CD8-positive, alpha-beta memory T cell (primary cell): ENCODE measurements at places on chromosomes 16 and 17.

- no peak for DNase-seq
Measured at GRCh38 chr17:21085707-21086106, 41.1 kb upstream of the DHRS7B start.

- no peak for DNase-seq
Measured at GRCh38 chr17:41332239-41332638, 16.7 kb upstream of the KRTAP17-1 start.

GRCh38 chr17:12618557-12618956 lies 47.1 kb upstream of the MYOCD start:
- DNase-seq = no peak

DNA sequence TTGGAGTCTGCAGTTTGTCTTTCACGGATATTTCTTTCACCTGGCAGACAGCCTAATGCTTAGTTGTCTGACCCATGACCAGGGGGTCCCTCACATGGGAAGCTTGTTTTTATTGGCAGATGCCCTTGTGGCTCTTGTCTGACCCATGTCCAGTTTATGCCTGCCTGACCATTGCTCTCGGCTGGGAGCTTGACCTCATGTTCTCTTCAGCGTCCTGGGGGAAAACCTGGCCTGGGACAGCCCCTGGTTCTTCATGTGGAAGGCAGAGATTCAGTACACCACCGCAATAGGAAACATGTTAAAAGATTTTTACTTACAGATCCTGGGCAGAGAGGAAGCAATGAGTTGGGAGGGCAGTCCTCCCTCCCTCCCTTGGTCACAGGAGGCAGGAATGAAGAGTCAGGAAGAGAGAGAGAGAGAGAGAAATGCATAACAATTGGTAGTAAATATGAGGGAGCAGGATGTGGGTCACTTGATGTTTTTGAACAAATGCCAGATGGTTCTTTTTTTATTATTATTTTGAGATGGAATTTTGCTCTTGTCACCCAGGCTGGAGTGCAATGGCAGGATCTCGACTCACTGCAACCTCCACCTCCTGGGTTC lies 302.7 kb upstream of the MYOCD start:
- DNase-seq = no peak

GRCh38 chr17:34024806-34025551 lies 230.1 kb upstream of the CCL2 start:
- DNase-seq = no peak

DNA sequence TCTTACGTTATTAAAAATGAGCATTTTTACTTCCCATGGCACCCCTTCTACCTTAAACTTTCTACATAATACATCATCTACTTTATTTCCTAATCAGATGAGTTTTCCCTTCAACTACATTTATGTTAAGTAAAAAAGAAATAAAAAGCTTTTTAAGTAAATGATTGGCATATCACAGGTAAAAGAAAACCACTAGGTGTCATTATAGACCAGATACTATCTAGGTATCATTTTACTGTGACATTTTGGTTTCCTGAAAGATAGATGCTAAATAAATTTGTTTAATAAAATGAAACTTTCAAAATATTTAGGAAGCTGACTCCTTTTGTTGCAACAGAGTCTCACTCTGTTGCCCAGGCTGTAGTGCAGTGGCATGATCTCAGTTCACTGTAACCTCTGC lies 3.8 kb upstream of the CMTM1 start:
- DNase-seq = no peak

DNA sequence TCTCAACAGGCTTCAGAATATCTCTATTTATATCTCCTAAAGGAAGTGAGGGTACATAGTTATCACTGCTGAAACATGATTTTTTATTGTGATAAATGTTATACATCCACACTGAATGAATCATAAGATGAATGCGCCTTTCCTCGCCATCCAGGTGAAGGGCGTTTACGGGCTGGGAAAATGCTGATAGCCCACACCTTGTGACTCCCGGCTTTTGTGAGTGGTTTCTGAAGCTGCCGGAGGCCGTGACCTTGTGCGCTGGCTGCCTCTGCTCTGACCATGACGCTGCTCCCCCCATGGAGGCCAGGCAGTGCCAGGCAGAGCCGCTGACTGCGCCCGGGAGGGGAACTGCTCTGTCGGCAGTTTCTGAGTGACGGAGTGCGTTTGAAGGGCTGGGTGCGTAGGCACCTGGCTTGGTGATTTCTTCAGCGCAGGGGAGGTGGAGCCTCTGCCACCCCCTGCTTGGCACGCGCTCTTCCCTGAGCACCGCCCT lies 97.2 kb downstream of the RAP1GAP2 start:
- no peak for DNase-seq

- no peak for DNase-seq
Measured at GRCh38 chr17:21378553-21378952, 2.4 kb downstream of the KCNJ12 start.

DNA sequence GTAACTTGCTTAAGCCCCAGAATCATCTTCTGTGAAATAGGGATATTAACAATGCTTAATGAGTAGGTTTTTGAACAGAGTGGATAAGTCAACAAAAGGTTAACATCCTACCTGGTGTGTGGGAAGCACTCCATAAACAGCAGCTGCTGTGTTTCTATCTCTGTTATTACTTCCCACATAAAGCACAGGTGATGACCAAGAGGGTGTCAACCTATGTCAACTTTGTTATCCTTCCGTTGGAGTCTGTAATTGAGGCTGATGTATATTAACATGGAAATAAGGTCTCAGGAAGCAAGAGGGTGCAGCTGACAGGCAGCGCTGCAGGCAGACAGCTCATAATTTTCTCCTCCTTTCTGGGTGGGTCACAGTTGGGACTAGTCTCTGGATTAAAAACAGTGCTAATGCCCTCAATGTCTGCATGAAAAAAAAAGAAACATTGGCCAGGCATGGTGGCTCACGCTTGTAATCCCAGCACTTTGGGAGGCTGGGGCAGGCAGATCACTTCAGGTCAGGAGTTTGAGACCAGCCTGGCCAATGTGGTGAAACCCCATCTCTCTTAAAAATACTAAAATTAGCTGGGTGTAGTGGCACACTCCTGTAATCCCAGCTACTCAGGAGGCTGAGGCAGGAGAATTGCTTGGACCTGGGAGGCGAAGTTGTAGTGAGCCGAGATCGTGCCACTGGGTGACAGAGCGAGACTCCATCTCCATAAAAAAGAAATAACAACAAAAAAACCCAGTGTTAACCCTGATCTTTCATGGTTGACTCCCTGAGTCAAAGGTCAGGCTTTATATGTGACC lies 269.6 kb downstream of the SNX29 start:
- DNase-seq = no peak

DNA sequence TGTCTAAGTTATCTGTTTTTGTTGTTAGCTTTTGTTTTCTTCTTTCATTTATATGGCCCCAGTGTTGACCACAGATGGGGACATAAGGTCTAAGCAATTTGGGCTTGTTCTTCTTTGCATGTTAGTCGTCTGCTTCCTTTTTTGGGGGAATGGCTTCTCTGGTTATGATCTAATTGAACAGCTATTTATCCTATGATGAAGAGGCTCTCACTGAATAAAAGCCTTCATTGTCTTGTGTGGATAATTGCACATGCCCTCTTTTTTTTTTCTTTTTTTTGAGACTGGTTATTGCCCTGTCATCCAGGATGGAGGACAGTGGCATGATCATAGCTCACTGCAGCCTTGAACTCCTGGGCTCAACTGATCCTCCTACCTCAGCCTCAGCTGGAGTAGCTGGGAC lies 13.7 kb downstream of the SMARCE1 start:
- DNase-seq = no peak

DNA sequence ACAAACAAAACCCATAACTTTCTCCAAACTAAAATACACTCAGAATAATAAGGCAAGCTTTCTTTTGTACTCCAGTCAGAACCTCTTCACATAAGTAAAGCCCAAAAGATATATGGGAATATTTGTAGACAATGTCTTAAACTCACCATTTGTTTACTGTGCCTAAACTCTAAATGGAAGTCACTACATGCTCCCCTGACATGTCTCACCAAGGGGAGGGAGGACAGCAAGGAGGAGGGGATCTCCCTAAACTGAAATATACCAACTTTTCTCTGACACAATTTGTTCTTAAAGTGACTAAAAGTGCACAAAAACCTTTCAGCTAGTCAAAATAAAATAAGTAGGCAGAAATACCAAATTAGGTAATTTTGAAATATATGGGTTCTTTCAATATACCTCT lies 38.5 kb downstream of the GRB7 start:
- DNase-seq = no peak

DNA sequence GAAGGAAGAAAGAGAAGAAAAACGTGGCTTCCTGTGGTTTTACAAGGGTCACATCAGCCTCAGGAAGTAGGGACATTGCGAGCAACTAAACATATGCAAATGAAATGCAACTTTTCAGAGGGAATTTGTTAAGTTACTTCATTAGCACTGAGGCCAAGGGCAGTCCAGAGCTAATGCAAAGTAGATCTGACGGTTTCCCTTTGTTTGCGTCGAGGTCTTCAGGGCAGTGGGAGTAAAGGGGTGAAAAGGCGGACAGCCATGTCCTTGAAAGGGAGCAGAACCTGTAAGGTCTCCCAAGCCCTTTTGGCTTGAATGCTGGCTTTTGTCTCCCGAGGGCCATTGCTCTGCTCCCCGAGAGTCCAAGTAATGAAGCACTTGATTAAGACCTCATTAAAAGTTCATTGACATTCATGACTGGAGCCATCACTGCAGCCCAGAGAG lies 85.0 kb downstream of the PMP22 start:
- DNase-seq = no peak

GRCh38 chr17:18129041-18129502 lies 20.5 kb downstream of the MYO15A start:
- no peak for DNase-seq

- DNase-seq = no peak
Measured at GRCh38 chr17:17913695-17914332, 58.4 kb downstream of the TOM1L2 start.

GRCh38 chr17:70622368-70623260 lies 453.3 kb downstream of the KCNJ2 start:
- no peak for DNase-seq

GRCh38 chr16:51392521-51393187 lies 241.6 kb upstream of the SALL1 start:
- no peak for DNase-seq

DNA sequence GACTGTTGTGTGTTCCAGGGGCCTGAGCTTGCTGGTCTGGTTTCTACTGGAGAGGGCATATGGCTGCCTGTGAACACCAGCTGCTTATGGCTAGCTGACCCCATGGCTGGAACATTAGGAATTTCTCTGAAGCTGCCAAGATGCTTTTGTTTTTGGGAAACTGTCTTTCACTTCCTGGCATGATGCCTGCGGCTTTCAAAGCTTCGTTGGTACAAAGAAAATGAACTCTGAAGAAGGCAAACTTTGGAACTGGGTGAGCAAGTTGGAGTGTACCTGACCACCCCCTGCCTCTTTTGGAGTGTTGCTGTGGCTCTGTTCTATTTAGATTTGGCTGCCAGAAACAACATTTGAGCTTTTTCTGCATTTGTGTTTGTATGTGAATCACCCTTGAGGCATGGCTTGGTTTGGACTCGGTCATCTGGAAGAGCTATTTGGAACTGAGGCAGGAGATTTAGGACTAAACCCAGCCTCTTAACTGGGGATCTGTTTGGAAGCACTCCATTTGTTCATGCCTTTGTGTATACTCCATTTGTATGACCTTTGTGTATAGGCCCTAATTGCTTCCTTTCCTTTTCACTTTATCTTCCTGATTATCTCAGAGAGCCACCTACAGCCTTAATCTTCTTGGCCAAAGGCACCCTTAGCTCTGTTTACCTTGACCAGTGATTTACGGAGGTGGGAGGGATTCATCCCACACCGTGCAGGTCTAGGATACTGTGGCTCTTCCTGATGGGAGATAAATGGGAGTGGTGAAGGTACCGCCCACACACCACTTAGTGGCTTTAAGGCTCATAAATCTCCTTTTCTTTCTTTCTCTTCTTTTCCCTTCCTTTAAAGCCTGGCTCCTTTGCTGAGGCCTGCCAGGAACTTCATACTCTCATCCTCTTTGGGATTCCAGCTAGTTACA lies 7.3 kb upstream of the CPHXL start:
- DNase-seq = no peak

GRCh38 chr17:78315355-78316114 lies 44.3 kb downstream of the SOCS3 start:
- no peak for DNase-seq

DNA sequence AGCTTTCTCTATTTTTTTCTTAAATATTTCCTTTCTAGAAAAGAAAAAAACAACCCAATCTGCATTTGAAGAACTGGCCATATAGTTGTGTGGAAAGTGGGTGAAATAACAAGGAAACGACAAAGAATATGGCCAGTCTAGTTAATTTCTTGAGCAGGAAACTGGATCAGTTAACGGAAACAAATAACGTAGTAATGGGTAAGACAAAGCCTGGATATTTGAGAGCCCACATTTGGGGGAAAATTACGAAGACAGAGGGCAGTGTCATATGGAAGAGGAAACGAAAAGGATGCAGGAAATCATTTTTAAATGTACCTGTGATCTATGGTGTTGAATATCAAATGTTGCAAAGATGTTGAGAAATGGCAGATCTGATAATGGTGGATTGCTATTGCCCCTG lies 78.6 kb downstream of the HS3ST3A1 start:
- DNase-seq = no peak

DNA sequence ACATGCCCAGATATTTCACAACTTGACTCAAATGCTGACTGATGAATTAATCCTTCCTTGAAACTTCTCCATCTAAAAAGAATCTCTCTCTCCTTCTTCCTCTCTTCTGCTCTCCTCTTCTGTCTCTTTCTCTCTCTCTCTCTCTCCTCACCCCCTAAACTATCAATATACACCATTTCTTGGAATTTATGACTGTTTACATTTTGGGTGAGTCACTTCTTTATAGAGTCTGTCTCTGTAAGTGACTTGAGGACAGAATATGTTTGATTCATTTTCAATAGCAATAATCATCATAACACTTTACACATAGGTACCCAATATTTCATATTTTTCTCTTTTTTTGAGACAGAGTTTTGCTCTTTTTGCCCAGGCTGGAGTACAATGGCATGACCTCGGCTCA lies 15.3 kb downstream of the OR3A1 start:
- DNase-seq = no peak

DNA sequence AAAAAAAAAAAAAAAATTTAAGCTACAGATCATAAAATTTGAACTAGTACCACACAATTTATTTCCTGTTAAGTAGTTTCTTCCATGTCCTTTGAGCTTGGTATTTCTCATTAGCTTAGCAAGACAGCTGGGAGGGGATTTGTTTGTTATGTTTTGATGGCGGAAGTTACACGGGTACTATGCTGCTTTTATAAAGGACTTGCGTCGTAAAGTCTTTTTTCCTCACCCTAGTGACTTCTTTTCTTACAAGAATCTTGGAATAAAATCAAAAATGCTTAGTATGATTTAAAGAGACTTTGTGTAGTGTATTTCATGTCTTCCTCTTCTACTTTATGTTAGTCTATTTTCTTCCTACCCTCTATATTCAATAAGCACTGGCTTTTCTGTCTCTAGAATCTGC lies 89.1 kb downstream of the NLK start:
- no peak for DNase-seq

GRCh38 chr16:83882163-83882885 lies 16.6 kb upstream of the MLYCD start:
- DNase-seq = no peak

GRCh38 chr16:58057121-58057520 lies 31.6 kb downstream of the MMP15 start:
- no peak for DNase-seq
